Natural killer cell (primary cell): ENCODE measurements at places on chromosomes 7 and 10. TPM values are rescaled to one million over a fixed set of nuclear protein-coding genes. Genes with fewer than 3 reads are reported as not detected.

HERPUD2 gene
- total RNA-seq: 112 TPM

HYAL4 gene
- not detected for total RNA-seq

SLC37A3 gene
- total RNA-seq: 19.1 TPM

SLC13A1 gene
- not detected for total RNA-seq

NKX2-3 gene
- not detected for total RNA-seq

TLX1 gene
- not detected for total RNA-seq

VWA2 gene
- not detected for total RNA-seq

CYP2E1 gene
- 2.9 TPM for total RNA-seq

CPVL gene
- total RNA-seq: 11.6 TPM

ADAM12 gene
- total RNA-seq: 1.6 TPM

PGAM2 gene
- 1.5 TPM for total RNA-seq

PCLO gene
- not detected for total RNA-seq
